H4 (cell line): ENCODE measurements at places on chromosomes 7 and 10. TPM values are rescaled to one million over a fixed set of nuclear protein-coding genes. Genes with fewer than 3 reads are reported as not detected.

GRCh38 chr7:101838837-101839483 is 21.5 kb downstream of the CUX1 start:
- no peak for DNase-seq

DNA sequence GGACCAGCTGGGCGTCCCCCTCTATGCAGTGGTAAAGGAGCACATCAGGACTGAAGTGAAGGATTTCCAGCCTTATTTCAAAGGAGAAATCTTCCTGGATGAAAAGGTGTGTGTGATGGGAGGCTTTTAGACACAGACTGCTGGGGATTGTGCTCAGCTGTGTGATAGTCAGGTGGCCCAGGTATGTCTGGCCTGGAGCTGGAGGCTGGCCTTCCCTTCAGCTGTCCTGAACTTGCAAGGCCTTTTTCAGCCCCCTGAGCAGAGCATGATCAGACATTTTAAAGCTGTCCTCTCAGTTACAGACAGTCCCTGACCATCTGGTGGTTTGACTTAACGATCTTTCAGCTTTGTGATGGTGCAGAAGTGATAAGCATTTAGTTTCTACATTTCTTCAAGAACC is 17.6 kb downstream of the PRXL2A start:
- no peak for DNase-seq

Gene PAPOLB
- 0.02 TPM in 1 of 2 replicates, not detected in the other for total RNA-seq

Gene ADAM22
- 9.1 and 15.0 TPM in 2 replicates for total RNA-seq

Gene SUN3
- 1.1 and 8.6 TPM in 2 replicates for total RNA-seq
